AG08395 (cell line): ENCODE measurements at places on chromosomes 12 and 14.

DNA sequence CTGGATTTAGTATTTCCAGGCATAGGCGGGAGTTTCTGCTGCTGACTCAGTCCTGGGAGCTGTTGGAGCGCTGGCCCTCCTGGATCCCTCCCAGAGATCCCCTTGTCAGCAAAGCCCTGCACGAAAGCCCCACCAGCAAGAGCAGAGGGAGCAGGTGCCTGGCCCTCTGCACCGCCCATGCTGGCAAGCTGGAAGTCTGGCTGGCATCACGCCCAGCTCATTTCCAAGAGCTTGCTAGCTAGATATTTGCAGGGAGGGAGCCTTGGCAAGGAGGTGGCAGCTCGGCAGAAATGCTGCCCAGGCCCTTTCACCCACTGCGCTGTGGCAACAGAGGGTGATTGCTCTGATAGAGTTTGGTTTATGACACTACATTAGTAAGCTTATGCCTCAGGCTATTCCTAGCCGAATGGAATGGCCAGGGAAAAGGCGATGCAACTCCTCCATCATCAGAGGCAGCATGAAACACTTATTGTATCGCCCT is 193.9 kb downstream of the EMP1 start:
- DNase-seq: peak; percentile 78

DNA sequence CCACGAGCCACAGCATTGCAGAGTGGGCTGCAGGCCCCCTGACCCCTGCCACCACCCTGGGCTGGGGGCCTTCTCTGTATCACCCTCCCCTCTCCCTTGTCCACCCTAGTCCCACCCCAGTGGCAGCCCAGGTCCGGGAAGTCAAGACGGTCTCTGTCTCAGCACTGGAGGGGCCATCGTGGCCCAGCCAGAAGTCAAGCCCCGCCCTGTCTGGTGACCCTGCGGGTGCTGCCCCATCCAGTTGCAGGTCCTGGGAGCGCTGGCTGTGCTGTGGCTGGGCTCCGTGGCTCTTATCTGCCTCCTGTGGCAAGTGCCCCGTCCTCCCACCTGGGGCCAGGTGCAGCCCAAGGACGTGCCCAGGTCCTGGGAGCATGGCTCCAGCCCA is 2.7 kb downstream of the PLD4 start:
- DNase-seq: no peak

- no peak for DNase-seq
Measured at GRCh38 chr12:53103860-53104305, 597 bp downstream of the SOAT2 start.

DNA sequence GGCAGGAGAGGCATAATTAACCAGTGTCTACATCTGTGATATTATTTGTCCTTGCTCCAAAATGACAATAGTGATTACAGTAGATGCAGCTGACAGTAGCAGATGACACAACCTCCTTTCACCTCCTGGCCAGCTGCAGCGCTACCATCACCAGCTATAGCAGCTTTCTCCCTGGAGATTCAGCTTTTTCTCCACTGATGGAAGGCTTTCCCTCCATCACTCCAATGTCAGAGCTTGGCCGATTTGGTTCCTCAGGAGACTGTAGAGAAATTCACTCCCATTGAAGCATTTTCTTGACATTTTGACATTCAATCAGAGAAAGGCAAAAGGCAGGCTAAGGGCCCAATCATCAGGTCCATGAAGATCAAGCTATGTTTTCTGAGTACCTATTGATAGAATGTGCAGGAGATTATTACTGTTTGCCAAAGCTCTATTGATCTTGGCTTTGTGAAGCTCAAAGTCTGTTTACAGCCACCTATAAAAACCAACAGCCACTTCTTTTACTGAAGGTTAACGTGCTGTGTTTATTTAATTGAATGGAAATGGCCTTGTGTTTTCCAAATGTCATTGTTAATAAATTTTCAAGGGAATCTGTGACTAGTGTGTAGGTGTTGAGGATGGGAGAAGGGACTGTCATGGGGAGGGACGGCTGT is 785.1 kb downstream of the DIO2 start:
- no peak for DNase-seq

GRCh38 chr12:104593482-104593881 is 136.7 kb downstream of the CHST11 start:
- DNase-seq: no peak

GRCh38 chr12:64558754-64559153 is 51.5 kb upstream of the RASSF3 start:
- no peak for DNase-seq

DNA sequence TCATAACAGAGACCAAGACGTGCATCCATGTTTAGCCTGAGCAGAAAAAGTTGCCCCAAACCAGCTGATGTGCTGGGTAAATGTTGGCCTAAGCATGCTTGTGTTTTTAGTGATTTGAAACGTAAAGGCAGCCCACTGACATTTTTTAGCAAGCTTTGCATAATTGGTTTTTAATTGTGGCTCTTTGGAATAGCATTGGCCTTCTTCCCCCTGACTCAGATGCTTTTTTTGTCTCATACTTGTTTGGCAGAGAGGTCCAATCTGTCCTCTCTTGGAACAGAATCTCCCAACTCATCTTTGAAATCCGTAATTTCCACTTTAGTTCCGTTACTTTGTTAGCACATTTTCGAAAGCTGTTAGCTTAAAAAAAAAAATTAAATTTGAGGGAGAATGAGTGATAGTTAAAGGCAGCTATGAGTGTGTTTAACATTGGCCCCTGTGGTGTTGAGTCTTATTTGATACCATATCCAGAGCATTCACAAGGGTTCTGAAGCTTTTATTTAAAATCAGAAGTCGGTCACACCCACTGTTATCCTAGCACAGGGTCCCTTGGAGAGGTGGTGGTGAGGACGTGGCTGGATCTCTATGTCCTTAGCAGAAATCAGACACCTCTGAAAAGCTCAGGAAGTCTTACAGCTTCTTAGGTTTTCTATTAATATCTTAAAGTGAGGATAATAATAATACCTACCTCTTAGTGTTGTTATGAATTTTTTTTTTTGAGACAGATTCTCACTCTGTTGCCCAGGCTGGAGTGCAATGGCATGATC is 15.6 kb downstream of the JDP2 start:
- DNase-seq: no peak

GRCh38 chr12:131351319-131352028 is 359.4 kb upstream of the SFSWAP start:
- DNase-seq: no peak

- no peak for DNase-seq
Measured at GRCh38 chr12:57176846-57177245, 29.4 kb upstream of the LRP1-AS start.
